ENCODE measurements at places on chromosomes 5 and 9.

- DNase-seq, result no peak
Measured at GRCh38 chr9:124297915-124298645, 40.3 kb downstream of the NEK6 start.

GRCh38 chr9:132582276-132582785 lies at the start of gene BARHL1:
Gene BARHL1, plus strand, starts transcription at chr9:132582606. Its CDS starts 192 bp downstream, at chr9:132582798.
- no peak for DNase-seq

GRCh38 chr9:82088591-82088990 lies 100.0 kb downstream of the SPATA31D1 start:
- DNase-seq, result no peak

DNA sequence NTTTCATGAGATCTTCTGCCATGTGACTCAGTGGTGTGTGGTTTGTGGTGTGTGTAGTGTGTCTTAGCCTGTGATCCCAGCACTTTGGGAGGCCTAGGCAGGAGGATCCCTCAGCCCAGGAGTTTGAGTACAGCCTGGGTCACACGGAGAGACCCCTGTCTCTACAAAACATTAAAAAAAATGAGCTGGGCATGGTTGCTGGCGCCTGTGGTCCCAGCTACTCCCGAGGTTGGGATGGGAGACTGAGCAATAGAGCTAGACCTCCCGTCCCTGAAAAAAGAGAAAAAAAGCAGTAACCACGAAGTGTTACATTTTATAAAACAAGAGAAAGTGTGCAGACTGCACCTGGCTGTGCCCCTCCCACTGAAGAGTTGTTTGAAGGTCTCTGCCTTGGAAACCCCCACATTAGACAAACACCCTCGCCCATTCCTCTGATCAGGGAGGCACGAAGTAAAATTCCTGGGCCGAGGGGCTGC lies 21.2 kb upstream of the RNU6ATAC start:
- DNase-seq, result no peak

- DNase-seq, result no peak
Measured at GRCh38 chr5:56506211-56506965, 273.3 kb upstream of the ANKRD55 start.

DNA sequence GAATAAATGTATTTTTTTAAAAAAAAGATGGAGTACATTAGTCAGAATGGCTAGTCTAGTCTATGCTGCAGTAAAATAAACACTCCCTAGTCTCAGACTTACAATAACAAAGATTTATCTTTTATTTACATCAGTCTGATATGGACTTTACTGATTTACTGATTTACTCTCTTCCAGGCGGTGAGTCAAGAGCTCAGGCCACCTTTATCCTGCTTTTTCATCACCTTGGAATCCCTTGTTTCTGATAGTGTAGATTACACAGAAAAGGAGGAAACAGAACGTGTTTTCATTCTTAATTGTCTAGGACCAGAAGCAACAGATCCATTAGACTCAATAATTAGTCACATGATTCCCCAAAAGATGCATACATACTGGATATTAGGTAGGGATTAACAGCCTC lies 290.1 kb upstream of the TRPC7 start:
- DNase-seq, result no peak

DNA sequence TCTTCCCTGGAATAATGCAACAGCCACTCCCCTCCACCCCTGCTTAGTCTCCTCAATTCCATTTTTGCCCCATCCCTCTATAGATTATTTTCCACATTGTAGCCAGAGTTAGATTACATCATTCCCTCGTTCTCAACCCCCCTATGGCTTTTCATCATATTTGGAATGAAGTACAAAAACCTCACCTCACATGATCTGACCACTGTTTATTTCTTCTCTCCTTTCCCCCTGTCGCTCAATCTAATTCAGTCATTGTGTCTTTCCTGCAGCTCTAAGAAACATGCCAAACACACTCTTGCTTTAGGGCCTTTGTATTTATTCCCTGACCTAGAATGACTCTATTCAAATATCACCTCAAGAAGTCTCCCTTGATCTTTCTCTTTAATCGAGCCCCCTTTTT lies 22.6 kb upstream of the HK3 start:
- DNase-seq, result no peak

DNA sequence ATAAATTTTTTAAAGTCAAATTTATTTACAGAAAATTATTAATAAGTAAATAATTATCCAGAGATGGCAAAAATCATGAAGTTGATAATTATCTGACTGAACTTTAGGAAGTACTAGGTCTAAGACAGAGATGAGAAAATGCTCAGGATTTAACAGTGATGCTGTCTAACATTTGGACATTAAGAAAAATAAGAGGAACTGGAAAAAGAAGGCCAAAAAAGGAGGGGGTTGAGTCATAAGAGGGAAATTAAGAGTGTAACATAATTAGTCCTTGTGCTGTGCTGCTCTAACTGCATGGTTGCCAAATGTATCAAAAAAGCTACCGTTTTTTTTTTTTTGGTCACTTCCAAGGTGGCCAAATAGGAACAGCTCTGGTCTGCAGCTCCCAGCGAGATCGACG lies 35.4 kb upstream of the TUT7 start:
- DNase-seq, result no peak

DNA sequence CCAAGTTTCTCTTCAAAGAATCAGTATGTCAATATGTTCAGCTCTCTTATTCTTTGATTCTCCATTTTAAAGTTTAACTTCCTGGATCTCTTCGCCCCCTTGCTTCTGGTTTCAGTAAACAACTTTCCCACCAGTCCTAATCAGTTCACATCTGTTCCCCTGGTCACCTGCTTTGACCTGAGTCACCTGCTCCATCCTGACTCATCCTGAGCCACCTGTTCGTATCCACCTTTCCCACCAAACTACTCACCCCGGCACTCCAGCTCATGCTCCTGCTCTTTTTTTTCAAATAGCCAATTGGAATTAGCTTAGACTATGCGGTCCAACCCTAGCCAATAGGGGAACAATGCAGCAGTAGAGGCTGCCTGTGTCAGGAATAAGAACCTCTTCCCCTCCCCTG lies 23.6 kb upstream of the CSF1R start:
- DNase-seq, result no peak

- no peak for DNase-seq
Measured at GRCh38 chr5:180808461-180809000, 5.9 kb upstream of the MGAT1 start.

GRCh38 chr9:83933790-83934189 lies 12.6 kb upstream of the KIF27 start:
- no peak for DNase-seq

- no peak for DNase-seq
Measured at GRCh38 chr9:3214741-3215140, 311.1 kb downstream of the RFX3 start.

DNA sequence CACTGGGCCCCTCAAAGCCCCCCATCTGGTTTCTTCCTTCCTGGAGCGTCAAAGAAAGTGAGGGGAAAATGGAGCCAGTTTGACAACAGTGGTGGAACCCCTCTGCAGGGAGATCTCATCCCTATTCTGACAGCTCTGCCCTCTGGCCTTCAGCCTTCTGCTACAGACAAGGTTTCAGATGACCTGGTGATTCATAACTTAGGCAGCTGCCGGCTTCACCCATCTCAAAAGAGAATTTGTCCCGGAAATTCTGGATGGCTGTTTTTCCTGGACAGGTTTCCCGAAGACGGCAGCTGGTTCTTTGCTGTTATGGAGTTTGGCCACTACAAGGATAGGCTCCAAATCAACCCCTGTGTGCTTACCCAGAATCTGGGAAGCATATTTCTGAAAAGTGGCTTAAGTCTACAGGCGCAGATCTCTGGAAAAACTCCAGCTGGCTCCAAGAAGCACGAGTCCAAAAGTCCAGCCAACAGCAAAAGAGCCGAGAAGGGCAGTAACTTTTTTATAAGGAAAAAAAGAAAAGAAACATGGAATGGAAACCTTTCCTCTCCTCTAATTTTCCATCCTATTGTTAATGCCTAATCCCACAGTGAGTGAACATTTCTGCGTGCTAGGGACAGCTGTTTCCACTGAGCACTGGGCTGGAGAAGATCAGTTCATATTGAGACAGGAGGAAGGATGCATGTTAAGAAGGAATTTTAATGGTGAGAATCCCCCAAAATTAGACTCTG lies 54.5 kb downstream of the ZNF366 start:
- DNase-seq, result no peak

GRCh38 chr9:113901221-113901688 lies 25.1 kb downstream of the ZNF618 start:
- no peak for DNase-seq

DNA sequence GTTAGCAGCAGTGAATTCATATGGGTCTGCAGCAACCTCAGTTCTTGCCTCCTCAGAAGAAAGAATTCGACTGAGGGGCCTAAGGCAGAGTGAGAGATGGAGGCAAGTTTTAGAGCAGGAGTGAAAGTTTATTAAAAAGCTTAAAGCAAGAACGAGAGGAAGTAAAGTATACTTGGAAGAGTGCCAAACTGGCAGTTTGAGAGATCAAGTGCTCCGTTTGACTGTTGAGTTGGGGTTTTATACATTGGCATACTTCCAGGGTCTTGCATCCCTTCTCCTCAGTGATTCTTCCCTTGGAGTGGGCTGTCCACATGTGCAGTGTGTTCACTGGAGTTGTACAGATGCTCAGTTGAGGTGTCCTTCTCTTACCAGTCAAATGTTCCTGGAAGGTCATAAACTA lies 203.6 kb downstream of the SPATA31D1 start:
- DNase-seq, result no peak

- no peak for DNase-seq
Measured at GRCh38 chr5:90534922-90535321, 5.5 kb upstream of the LYSMD3 start.

- no peak for DNase-seq
Measured at GRCh38 chr5:81898403-81898802, 73.4 kb upstream of the ATG10 start.

GRCh38 chr5:95958310-95959014 lies 3.2 kb downstream of the ELL2 start:
- no peak for DNase-seq

DNA sequence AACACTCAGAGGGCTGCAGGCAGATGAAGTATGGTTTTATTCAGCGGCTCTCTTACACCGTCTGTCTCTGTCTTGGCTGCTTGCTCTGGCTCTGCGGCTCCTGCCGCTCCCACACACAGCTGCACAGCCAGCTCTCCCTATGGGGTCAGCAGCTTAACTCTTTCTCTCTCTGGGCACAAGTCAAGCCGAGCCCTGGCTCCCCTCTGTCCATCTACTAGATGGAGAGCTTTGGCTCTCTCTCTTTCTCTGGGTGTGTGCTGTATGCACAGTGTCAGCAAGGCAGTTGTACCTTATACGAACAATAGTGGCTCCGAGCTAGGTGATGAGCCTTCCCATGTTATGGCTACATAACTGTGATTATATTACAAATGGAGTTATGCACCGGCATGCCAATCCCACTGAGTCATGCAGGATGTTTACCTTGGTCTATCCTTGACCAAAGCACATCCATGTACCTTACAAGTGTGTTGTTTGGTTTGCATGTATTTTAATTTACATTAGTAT lies 19.3 kb upstream of the PPP2CA start:
- DNase-seq, result no peak

GRCh38 chr5:321230-321725 lies at the start of gene AHRR:
Gene AHRR, plus strand, starts transcription at chr5:321714. Its CDS starts 22,189 bp downstream, at chr5:343903.
- peak; percentile 79 for DNase-seq

DNA sequence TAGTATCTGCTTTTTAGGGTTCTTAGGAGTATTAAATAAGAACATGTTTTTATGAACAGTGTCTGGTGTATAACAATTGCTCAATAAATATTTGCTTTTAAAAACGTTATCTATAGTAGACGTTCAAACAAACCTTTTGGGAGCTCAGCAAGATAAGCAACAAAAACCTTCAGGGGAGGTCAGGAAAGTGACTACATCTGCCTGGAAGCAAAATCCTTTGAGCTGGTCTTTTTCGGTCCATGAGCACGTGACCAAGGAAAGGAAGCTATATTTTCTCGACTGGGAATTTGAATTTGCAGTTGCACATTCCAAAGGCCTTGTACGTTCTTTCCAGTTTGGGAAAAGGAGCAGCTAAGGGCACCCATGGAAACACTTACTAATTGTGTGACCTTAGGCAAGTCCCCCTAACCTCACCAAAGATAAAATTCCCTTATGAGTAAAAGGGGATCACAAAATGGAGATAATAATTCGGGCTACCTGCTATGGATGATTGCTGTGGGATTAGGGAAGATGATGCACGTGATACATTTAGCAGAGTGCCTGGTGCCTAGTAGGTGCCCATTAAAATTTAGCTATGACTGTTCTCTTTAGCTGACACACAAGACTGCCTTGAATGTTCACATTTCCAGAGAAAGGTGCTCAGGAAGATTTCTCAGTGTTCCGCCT lies 45.4 kb downstream of the PTTG1 start:
- DNase-seq, result no peak

GRCh38 chr9:99118782-99119466 lies 14.0 kb downstream of the TGFBR1 start:
- no peak for DNase-seq

DNA sequence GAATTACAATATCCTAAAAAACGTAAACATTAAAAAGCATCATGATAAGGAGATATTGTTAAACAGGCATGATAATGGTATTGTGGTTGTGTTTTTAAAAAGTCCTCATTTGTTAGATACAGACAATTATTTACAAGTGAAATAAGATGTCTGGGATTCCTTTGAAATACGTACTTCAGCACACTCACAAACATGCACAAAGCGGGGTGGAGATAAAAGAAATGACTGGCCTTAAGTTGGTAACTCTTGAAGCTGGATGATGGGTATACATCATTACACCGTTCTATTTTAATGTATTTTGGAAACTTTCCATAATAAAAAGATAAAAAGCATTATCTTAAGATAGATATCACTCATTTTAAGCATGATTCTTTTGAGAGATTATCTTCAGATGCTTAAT lies 1.0 kb downstream of the FAM200C start:
- DNase-seq, result no peak

- DNase-seq, result no peak
Measured at GRCh38 chr5:62896121-62896893, 317.7 kb downstream of the LRRC70 start.

DNA sequence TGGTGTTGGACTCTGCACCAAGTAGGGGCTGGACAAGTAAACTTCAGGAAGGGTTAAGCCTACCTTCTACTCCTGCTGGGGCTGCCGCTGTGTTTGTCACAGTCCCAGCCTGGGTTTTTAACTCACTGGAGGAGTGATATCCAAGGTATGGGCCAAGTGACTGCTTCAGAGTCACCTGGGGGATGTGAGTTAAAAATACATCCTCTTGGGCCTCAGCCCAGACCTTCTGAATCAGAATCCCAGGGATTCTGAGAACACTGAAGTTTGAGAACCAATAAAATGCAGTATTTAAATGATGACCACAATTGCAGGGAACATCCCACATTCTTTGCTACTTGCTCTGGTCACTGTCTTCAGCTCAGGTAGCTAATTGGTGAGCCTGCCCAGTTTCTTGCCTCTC lies 95.1 kb upstream of the DNAH5 start:
- DNase-seq, result no peak

GRCh38 chr9:111949919-111950318 lies 53.3 kb downstream of the UGCG start:
- DNase-seq, result no peak

DNA sequence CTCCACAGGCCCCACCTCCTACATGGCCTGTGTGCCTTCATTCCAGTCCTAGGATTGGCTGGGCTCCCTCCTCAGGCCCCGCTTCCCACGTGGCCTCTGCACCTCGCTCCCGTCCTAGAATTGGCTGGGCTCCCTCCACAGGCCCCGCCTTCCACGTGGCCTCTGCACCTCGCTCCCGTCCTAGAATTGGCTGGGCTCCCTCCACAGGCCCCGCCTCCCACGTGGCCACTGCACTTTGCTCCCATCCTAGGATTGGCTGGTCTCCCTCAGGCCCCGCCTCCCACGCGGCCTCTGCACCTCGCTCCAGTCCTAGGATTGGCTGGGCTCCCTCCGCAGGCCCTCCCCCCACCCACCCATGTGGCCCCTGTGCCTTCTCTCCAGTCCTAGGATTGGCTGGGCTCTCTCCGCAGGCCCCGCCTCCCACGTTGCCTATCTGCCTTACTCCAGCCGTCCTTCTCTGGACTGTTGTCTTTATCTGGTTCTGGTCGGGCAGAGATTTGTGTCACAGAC lies 45.3 kb upstream of the CACNA1B start:
- no peak for DNase-seq
